Coronary artery (tissue), 2 donors: ENCODE measurements at places on chromosomes 12 and 14.

- no peak for DNase-seq
Observed at GRCh38 chr12:1104088-1104800, 113.2 kb downstream of the ERC1 start.

DNA sequence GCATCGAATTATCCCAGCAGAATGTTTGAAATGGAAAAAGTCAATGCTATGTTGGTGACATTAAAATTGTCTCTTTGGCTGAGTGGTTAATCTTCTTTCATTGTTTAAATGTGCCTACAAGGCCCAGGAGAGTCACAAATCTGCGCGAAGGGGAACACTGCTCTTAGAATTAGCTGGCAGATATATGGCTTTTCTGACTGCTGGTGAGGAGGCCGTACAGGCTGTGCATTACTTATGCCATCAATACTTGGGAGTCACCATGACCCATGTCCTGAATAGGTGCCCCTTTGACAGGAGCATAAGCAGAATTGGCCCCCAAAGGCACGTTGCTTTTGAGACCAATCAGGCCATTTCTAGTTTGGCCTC, 521.5 kb downstream of the FUT8 start:
- no peak for DNase-seq

DNA sequence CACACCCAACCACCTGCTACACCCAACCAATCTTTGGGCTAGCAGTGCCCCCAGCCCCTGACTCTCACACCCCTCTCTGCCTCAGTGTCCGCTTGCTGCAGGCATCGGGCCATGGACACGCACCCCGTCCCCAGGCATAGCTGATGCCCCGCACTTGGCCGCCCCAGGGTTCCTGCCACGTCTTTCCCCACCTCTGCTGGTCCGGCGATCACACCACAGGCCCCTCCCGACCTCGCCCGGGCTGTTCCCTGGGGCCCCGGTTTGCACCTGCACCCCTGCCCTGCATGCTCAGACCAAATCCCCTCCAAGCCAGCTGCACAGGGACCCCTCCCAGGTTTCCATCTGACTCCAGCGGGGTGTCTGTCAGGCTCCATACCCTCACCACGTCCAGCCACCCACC, 38.3 kb downstream of the BEGAIN start:
- DNase-seq: no peak

GRCh38 chr12:46351138-46351537, 21.4 kb downstream of the SLC38A2 start:
- DNase-seq: no peak

- DNase-seq: no peak
Observed at GRCh38 chr12:22808860-22809259, 183.9 kb downstream of the ETNK1 start.
